ENCODE measurements at places on chromosomes 4 and X. TPM values are rescaled to one million over a fixed set of nuclear protein-coding genes. Genes with fewer than 3 reads are reported as not detected.

The EPHA5 gene
- polyA plus RNA-seq, result 0.09 TPM

The FGF5 gene
- not detected for polyA plus RNA-seq

The FGFBP2 gene
- polyA plus RNA-seq, result 1.5 TPM

The GATA1 gene
- polyA plus RNA-seq, result 0.22 TPM

The ADH6 gene
- polyA plus RNA-seq, result not detected

The DTHD1 gene
- polyA plus RNA-seq, result 0.24 TPM

The MSMO1 gene
- 16.5 TPM for polyA plus RNA-seq

The ESX1 gene
- not detected for polyA plus RNA-seq

The VEGFD gene
- polyA plus RNA-seq, result 1.6 TPM

GRCh38 chr4:55921093-55921492, 27.7 kb upstream of the CEP135 start:
- no peak for DNase-seq

DNA sequence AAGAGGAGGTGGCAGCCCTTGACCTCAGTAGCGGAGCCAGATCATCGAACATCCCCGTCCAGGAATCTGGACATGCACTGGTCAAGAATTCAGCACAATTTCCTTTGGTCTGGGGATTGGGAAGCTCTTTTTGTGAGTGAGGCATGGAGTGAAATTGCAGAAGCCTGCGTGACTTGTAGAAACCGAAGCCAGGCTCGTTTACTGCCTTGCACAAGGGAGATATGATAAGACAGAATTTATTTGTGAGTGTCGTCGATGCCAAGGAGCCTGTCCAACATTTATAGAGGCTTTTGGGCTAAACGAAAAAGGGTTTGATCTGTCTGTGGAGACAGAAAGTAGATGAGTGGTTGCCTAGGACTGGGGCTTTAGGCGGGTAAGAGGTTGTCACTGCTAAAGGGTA, 50.6 kb downstream of the TBL1X start:
- no peak for DNase-seq

- no peak for DNase-seq
Observed at GRCh38 chr4:182019148-182019652, 224.0 kb upstream of the TENM3 start.

DNA sequence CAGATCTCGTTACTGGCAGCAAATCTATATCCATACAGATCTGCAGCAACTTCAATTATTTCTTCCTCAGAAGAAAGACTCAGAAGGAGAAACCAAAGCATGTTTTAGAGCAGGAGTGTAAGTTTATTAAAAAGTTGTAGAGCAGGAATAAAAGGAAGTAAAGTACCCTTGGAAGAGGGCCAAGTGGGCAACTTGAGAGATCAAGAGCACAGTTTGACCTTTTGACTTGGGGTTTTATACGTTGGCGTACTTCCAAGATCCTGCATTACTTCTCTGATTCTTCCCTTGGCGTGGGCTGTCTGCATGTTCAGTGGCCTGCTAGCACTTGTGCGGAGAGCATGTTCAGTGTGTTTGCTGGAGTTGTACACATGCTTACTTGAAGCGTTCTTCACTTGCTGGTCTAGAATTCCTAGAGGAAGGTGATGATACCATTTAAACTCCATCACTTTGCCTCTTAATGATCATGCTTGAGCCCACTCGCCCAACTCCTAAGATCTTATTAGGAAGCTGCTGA, 1114.7 kb upstream of the PABPC4L start:
- DNase-seq, result no peak

GRCh38 chr4:7733801-7734650, 205.6 kb downstream of the AFAP1 start:
- DNase-seq, result peak; percentile 65

DNA sequence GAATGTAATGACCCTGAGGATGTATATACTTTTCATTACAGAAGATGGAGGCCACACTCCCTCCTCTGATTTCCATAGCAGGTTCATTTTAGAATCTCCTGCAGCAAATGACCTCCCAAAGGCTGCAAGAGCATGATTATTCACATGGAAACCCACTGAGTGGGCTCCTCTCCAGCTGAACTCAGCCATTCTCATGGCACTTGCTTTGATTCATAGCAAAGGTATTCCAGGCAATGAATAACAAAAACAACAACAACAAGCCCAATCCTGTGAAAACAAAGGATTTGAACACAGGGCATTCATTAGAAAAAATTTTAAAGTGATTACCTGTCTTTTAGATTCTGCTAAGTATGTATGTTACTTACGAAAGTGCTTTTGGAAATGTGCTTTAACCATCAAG, 894.0 kb upstream of the FRG1 start:
- DNase-seq, result no peak

DNA sequence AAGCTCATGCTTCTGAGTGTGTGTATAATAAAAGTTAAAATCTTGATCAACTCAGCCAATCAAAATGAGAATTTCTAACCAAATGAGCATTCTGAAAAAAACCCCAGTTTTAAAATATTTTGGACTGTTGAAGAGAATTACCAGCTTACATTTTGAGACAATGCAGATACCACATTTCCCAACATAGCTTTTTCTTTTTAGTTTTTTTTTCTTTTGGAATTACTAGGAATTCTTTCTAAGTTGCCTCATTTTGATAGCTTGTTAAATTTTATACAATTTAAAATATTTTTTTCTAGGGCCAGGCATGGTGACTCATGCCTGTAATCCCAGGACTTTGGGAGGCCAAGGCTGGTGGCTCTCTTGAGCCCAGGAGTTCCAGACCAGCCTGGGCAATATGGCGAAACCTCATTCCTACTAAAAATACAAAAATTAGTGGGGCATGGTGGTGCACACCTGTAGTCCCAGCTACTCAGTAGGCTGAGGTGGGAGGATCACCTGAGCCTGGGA, 2.2 kb downstream of the RP2 start:
- DNase-seq, result no peak

GRCh38 chr4:94603170-94603747, 151.5 kb downstream of the PDLIM5 start:
- no peak for DNase-seq

DNA sequence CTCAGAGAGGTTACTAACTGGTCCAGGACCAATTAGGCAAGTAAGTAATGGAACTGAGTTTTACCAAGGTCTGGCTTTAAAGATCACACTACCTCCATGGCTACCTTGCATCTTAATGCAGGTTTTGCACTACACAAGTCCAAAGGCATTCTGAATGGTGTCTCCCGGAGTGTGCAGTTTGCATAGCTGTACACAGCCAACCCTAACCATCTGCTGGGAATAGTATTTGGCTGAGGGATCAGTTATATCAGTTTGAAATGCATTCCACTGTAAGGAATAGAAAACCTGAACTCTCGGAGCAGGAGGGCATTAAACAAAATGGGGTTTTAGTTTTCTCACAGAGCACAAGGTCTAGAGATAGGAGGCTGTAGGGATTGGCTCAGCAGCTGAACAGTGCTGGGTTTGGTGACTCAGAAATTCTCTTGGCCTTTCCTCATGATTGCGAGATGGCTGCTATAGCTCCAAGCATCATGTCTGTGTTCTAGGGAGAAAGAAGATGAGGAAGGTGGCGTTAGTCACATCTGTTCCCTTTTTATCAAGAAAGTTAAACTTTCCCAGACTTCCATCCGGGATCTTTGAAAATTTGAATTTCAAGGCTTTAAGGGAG, 177.1 kb downstream of the NHS start:
- DNase-seq, result no peak

GRCh38 chr4:112234952-112235609, 3.5 kb downstream of the AP1AR start:
- no peak for DNase-seq

GRCh38 chr4:128810331-128810870, 901 bp downstream of the JADE1 start:
- DNase-seq, result peak; percentile 82

- no peak for DNase-seq
Observed at GRCh38 chr4:153933915-153934687, 145.2 kb upstream of the SFRP2 start.

DNA sequence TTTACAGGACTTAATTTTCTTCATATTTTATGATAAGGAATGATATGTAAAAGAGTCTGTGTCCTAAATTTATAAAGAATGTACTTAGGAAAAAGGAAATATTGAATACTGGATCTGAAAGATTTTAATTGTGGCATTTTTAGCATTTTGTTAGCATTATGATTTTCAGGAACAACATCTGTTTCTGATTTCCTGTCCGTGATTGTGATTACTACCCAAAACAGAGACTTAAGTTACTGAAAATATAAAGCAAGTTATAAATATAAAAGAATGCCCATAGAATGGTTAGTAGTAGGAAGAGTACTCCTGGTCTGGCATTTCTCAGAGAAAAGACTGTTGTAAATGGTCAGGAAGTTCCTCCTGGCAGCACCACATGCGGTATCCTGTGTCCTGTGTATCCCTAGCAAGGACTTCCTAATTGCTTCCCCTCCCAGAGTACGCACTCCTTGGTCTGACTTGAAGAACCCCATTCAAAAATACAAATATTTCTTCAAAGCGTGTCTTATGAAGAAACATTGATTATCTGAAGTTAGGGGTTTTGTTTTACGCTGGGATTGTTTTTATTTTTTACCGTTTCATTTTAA, 88.9 kb downstream of the RS1 start:
- DNase-seq, result no peak

GRCh38 chrX:139121616-139122286, 408.8 kb upstream of the F9 start:
- no peak for DNase-seq

DNA sequence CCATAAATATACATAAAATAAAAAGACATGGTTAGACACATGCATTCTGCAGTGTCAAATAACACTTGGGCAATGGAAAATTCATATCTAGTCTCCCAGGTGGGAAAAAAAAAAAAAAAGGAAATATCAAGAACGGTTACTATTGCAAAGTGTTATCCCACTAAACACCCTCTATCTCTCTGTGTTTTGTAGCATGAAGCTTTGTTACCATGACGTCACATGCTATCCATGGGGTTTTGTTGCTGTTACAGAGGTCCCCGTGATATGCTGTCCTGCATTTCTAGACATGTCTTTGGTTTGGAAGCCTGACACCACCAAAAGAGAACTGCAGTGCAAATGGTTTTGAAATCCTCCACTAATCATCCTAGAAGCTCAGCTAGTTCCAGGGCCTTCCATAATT, 50.7 kb upstream of the TLR3 start:
- no peak for DNase-seq

DNA sequence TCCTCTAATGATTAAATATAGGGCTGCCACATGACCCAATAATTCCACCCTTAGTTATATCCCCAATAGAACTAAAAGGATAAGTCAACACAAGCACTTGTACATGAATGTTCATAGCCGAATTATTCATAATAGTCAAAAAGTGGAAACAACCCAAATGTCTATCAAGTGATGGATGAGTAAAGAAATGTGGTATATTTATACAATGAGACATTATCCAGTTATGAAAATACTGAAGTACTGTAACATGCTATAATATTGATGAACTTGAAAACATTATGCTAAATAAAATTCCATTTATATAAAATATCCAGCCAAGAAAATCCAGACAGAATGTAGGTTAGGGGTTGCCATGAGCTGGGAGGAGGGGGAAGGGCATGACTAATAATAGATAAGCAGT, 436.7 kb upstream of the AADAT start:
- DNase-seq, result no peak

All from spleen (tissue), 13 donors.